ENCODE measurements at places on chromosomes 5 and 9.

GRCh38 chr9:69027355-69028097 is 8.0 kb upstream of the FXN start:
- peak; percentile 79 for DNase-seq

DNA sequence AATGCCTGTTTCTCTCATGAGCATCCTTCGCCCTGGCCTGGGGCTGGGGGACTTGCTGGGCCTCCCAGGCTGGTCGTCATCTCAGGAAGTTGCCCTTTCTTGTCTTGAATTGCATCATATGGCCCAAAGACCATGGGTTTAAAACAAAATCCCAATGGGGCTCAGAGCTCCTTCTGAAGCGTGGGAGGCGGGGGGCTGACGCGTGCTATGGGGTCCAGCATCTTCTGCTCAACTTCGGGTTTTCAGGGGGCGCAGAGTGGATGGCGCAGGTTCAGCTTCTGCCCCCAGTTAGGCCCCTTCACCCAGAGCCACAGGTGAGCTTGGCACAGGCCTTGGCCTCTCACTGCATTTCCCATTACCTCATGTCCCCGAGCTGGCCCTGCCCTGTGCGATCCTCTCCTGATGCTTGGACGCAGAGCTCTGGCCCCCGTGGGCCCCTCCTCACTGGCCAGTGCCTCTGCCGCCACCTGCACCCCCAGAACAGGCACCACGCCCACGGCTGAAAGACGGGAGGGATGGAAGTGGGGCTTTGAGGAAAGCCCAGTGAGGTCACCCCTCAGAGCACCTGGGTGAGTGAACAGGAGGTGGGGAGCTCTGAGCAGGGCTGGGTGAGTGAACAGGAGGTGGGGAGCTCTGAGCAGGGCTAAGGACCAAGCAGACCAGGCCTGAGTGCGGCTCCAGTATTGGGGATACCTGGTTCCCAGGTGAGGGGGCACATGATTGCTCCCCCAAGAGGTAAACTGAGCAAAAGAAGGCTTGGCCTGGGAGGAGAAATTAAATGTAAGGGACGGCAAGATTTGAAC is 56.0 kb downstream of the TRIP13 start:
- no peak for DNase-seq

DNA sequence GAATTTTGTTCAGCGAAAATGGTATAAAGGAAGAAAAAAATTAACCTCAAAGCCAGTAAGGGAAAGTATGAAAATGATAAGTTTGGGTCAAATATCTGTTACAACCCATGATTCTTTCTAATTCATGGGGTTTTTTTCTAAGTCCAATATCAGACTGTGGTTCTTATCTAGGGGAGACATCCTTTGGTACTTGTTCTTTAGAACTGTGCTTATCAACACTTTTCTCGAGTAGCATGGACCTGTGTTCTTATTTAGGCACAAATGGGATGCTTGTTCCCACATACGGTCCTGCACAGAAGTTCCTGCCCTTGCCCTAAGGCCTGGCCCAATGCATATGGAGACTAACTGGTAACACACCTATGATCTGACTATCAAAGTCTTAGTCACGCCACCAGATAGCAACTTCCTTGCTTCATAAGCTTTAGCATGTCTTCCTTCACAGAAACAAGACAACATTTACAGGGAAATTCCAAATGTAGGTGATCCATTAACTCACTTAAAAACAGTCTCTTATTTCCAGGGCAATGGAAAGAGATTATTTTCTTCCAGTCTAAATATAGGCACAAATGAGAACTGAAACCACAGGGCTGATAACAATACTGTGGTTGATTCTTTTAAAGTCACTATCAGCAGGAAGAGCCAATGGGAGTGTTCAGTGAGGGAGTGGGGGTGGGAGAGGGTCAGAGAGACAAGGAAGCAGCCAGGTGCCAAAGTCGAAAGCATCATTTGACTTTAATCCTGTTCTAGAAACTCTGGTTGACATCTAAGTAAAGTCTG is 268.8 kb upstream of the ANKRD55 start:
- DNase-seq = no peak

GRCh38 chr9:32579706-32580331 is 6.9 kb upstream of the NDUFB6 start:
- DNase-seq = peak; percentile 66

- DNase-seq = no peak
Measured at GRCh38 chr5:173886150-173886549, 2.0 kb upstream of the CPEB4 start.

- no peak for DNase-seq
Measured at GRCh38 chr5:32646061-32646969, 61.0 kb downstream of the SUB1 start.

All from NCI-H69 (cell line).